ENCODE measurements at places on chromosomes 13 and 19. TPM values are rescaled to one million over a fixed set of nuclear protein-coding genes. Genes with fewer than 3 reads are reported as not detected.

DNA sequence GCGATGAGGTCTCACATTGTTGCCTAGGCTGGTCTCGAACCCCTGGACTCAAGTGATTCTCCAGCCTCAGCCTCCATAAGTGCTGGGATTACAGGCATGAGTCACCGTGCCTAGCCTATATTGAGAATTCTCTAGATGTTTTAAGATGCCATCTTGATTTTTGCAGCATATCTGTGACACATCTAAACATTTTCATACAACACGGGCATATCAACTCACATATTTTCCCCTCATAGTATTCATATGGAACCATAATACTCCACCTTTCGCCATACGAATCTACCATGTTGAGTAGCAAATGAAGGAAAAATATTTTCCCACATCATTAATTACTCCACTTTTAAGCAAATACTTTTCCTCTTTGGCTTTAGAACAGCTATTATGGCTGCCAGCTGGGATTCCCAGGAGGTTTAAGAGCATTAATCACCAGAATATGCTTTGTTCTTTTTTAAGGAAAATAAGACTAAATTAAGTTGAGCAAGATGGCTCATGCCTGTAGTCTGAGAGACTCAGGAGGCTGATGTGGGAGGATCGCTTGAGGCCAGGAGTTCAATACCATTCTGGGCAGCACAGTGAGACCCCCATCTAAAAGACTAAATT lies 56.9 kb upstream of the GTF2F2 start:
- peak; percentile 69 for DNase-seq
- no peak overlapping the region for H3K4me3 ChIP-seq
- no peak overlapping the region for H3K27ac ChIP-seq
- no peaks in the 10 kb centered on the region for H3K27me3 ChIP-seq
- H3K4me1 ChIP-seq = no peaks in the 10 kb centered on the region

DNA sequence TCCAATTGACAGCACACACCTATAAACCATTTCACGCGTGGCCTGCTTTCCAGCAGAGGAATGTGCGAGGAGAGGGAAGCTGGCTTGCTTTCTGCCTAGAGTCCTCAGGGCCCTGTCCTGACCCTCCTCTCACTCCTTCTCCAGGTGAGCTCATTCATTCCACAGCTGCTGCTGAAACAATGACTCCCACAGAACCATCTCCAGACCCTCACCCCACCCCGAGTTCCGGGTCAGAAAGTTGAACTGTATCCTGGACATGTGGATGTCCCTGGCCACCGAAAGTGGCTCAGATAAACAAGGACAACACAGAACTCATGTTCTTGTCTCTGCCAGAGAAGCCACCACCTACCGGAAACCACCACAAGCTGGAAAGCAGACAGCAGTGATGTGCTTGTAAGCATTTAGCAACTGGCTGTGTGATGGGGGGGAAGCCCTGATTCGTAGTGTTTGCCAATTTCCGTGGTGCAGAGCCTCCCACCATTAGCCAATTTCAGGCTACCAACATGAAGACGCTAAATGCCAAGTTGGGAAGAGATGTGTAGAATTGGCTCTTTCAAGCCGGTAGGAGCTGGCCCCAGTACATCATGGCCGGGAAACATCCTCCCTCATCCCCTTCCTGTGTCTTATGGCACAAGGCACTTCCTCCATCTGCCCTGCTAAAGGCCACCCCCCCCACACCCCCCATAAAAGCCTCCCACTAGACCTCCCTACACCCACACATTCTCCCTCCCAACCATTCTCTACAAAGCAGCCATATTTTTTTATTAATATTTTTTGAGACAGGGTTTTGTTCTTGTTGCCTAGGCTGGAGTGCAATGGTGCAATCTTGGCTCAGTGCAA lies 5.0 kb downstream of the SYCE2 start:
- peaks cover 8% of the 10 kb centered on the region for H3K4me1 ChIP-seq
- DNase-seq = peak; percentile 43
- H3K4me3 ChIP-seq = no peak overlapping the region
- no peak overlapping the region for H3K27ac ChIP-seq
- H3K36me3 ChIP-seq = no peaks in the 10 kb centered on the region

Gene MAN2B1
- polyA plus RNA-seq = 28.3 TPM

- H3K27me3 ChIP-seq = no peaks in the 10 kb centered on the region
- no peak overlapping the region for H3K4me3 ChIP-seq
These were observed 30.2 kb downstream of the TMED1 start for GRCh38 chr19:10805758-10806247.

Gene AXL
- polyA plus RNA-seq = 231 TPM

Gene LIM2
- polyA plus RNA-seq = not detected

- H3K4me3 ChIP-seq = peak within 1 kb of the TSS; percentile 31
- no peak within 1 kb of the TSS for H3K27ac ChIP-seq
- H3K4me1 ChIP-seq = no peaks in the 10 kb centered on the region
- no peaks in the 10 kb centered on the region for H3K36me3 ChIP-seq
- DNase-seq = no peak
- peaks cover 3% of the 10 kb centered on the region for H3K27me3 ChIP-seq
These were observed at the start of gene CILP2 for GRCh38 chr19:19538061-19538784. CILP2 (plus strand) TSS chr19:19538265; CDS start chr19:19538350, 85 bp downstream.

DNA sequence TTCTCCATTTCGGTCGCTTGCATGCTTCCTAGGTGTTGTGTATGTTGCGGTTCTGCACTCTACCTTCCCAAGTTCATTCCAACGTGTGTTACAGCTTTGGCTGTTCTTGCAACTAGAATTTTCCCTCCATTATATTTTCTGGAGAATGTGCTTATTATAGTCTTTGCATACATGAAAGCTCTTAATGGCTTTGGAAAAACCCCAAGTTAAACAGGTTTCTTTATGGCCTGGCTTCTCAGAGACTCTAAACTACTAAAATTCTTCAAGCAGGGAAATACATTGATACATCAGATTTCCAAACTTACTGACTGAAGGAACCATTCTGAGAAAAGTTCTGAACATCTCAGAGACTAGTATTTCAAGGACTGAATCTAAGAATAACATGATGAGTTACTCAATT lies 11.9 kb downstream of the MIPEP start:
- H3K36me3 ChIP-seq = peaks cover 6% of the 10 kb centered on the region
- H3K27me3 ChIP-seq = no peaks in the 10 kb centered on the region
- DNase-seq = no peak
- H3K4me1 ChIP-seq = no peaks in the 10 kb centered on the region

Gene GPR180
- polyA plus RNA-seq = 9.0 TPM

GRCh38 chr13:93227878-93228642 lies 1.5 kb downstream of the GPC6 start:
- H3K27ac ChIP-seq = peak overlapping the region; percentile 82
- H3K27me3 ChIP-seq = no peaks in the 10 kb centered on the region
- no peaks in the 10 kb centered on the region for H3K36me3 ChIP-seq
- no peaks in the 10 kb centered on the region for H3K4me1 ChIP-seq

Gene IGFL1
- not detected for polyA plus RNA-seq

GRCh38 chr13:72317346-72318109 lies 409.9 kb downstream of the MZT1 start:
- no peaks in the 10 kb centered on the region for H3K36me3 ChIP-seq
- no peak overlapping the region for H3K27ac ChIP-seq
- H3K4me3 ChIP-seq = no peak overlapping the region
- H3K4me1 ChIP-seq = no peaks in the 10 kb centered on the region
- DNase-seq = no peak
- no peaks in the 10 kb centered on the region for H3K27me3 ChIP-seq

DNA sequence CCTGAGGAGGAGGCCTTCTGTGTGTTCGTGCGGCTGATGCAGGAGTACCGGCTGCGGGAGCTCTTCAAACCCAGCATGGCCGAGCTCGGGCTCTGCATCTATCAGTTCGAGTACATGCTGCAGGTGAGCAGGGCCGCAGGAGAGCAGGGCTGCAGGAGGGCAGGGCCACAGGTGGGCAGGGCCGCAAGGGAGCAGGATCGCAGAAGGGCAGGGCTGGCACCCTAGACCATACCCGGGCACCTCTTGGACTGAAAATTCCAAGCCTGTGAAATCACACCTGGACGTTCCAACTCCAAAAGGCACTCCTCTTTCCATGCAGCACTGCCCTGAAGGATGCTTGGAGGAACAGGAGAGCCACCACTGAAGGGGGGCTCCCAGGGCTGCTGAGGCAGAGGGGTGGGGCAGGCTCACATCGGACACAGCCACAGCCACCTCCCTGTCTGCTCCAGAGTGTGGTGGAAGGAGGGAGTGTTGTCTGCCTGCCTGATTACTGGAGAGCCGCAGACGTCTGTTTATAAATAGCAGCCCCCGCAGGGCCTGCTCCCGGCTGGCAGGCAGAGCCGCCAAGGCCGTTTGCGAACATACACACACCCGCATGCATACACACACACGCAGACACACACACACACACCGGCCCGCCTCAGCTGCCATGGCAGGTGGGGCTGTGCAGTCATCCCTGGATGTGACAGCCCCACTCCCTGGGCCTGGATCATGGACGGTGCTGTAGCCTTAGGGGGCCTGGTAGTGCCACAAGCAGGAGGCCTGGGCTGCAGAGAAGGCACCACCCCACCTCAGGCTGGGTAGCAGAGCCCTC lies 20.2 kb downstream of the EVI5L start:
- H3K4me3 ChIP-seq = no peak overlapping the region
- no peaks in the 10 kb centered on the region for H3K36me3 ChIP-seq
- no peak overlapping the region for H3K27ac ChIP-seq
- DNase-seq = no peak

GRCh38 chr13:87331178-87331577 lies 340.0 kb upstream of the SLITRK5 start:
- H3K4me3 ChIP-seq = no peak overlapping the region
- no peaks in the 10 kb centered on the region for H3K36me3 ChIP-seq
- DNase-seq = peak; percentile 30
- no peaks in the 10 kb centered on the region for H3K27me3 ChIP-seq

GRCh38 chr13:35478271-35479037 lies 2.0 kb upstream of the MAB21L1 start:
- no peaks in the 10 kb centered on the region for H3K36me3 ChIP-seq
- no peaks in the 10 kb centered on the region for H3K4me1 ChIP-seq
- DNase-seq = no peak
- no peak overlapping the region for H3K27ac ChIP-seq

DNA sequence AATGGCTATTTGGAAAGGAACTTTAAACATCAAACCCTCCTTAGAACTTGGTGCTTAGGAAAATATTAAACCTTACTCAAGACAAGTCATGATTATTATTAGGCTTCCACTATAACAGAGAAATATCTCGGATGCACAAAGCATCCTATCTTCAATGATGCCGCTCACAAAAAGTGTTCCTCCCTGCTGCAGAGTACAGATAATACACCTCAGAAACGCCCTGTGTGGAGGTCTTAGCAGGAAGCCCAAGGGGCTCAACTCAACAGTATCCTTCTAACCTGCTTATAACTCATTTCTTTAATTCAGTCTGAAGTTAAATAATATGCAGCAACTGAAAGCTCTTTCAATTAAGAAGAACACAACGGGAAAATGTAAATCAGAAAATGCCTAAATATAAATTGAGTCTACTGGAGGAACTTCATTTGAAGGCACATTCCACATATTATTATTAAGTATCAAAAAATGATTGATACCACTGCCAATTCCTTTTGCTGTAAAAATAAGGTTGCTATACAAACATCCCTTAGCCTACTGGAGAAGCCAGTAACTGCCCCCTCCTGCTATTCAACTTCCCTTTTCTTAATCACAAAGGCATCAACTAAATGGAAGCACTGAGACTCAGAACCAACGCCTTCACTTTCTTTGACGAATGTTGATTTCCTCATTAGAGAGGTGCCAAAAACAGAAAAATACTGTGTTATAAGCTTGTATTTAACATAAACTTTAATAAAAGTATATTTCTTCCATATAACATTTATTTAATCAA lies 12.0 kb downstream of the ELF1 start:
- no peak overlapping the region for H3K4me3 ChIP-seq
- H3K27ac ChIP-seq = no peak overlapping the region
- no peaks in the 10 kb centered on the region for H3K36me3 ChIP-seq
- no peaks in the 10 kb centered on the region for H3K27me3 ChIP-seq

DNA sequence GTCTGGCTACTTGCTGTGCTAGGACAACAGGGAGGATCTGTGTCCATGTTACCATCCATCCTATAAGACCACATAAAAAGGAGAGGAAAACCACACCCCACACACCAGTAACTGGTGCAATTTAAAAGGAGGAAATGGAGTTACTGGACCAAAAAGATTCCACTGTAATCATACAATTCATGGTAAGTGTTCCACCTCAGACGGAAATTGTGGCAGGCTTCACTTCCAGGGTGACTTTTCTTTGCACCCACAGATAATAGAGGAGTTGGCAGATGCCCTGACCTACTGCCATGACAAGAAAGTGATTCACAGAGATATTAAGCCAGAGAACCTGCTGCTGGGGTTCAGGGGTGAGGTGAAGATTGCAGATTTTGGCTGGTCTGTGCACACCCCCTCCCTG lies 2.4 kb downstream of the AURKC start:
- H3K27ac ChIP-seq = no peak overlapping the region
- no peaks in the 10 kb centered on the region for H3K36me3 ChIP-seq
- H3K4me1 ChIP-seq = no peaks in the 10 kb centered on the region
- no peak for DNase-seq
- no peaks in the 10 kb centered on the region for H3K27me3 ChIP-seq

Gene GRIN2D
- polyA plus RNA-seq = 0.09 TPM

Gene PPFIA3
- 0.62 TPM for polyA plus RNA-seq

Gene REEP6
- 0.55 TPM for polyA plus RNA-seq

DNA sequence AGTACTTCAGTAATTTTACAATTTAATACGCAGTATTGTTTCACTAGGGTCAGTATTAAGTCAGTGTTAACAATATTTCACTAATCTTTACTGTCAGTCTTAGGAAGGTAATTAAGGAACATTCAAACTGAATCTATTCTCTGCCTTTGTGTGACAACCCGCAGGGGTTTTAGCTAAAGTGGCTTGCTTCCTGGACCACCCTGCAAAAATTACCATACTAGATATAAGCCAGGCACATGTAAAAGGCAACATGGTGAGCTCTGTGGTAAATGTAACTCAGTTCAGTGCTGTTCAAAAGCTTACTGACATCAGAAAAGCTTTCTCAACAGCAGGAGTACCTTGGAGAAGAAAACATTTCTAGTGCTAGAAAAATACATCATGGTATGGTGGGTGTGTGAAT lies 116.7 kb downstream of the FREM2 start:
- no peak for DNase-seq
- no peaks in the 10 kb centered on the region for H3K27me3 ChIP-seq
- H3K4me1 ChIP-seq = no peaks in the 10 kb centered on the region
- H3K4me3 ChIP-seq = no peak overlapping the region
- no peak overlapping the region for H3K27ac ChIP-seq

DNA sequence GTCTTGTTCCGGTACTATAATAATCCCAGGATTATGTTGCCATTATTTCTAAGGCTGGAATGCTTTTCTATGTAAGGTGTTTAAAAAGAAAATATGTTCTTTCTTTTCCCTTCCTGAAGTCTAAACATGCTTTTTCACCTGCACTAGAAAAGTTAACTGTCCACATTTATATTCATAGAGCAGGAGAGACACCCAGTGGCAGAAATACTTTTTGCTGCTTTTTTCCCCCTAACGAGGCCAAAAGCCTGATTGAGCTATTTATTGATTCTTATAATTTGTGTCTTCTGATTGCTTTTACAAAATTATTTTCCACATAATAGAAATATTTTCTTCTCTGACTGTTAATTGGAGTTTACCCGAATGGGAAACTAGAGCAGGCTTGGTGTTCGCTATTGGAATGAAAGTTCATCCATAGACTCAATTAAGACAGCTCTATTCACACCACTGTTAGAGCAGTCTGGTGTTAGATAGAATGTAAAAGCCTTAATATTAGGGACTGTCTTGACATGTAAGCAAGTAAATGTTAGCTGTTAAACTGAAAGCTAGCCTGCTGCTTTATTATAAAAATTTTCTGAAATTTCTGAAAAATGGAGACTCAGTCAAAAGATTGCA lies 15.8 kb downstream of the GPR180 start:
- no peak for DNase-seq
- no peak overlapping the region for H3K4me3 ChIP-seq
- H3K27ac ChIP-seq = no peak overlapping the region
- no peaks in the 10 kb centered on the region for H3K4me1 ChIP-seq
